ENCODE measurements at places on chromosomes 16 and 17.

- DNase-seq: no peak
Observed at GRCh38 chr17:35117984-35118383, 1.7 kb downstream of the RAD51D start.

DNA sequence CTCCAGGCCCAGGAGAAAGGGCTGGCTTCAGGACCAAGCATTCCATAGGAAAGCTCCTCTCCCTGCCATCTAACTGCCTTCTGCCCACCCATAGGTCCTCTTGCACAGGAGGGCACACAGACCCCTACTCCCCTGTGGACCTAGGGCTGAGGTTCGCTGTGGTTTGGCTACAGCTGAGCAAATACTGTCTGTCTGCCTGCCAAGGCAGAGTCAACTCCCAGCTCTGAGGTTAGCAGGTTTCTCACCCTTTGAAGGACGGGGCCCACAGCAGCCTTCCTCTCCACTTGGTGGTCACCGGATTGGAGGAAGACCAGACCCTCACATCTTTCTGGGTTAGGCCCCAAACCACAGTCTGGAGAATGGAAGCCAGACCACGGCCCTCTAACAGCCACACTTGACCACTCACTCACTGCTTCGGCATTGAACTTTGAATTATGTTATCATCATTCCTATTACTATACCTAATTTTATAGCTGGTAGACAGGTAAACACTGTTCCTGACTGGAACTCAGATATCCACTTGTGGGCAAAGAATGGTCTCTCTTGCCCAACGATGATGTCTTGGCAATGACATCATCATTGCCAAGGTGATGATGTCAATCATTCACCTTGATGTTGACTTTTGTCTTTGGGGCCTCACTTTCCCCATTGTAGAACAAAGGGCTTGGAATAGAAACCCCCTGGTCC is 14.2 kb downstream of the CBX4 start:
- DNase-seq: no peak

DNA sequence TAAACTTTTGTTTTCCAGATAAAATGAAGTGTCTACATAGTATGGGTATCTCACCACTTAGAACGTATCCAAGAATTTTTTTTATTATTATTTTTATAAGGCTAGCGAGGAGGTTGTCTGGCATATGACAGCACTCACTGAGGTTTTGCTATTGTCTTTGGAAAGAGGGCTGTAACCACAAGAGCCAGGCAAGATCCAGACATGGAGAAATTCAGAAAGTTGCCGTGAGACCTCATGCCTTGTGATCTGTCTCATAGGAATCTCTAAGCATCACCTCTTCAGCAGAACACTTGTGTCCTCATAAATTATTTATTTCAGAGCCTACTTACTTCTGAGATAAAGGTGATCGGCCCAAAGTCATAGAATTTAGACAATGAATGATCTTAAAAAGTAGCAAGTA is 410.8 kb downstream of the CDH11 start:
- no peak for DNase-seq

DNA sequence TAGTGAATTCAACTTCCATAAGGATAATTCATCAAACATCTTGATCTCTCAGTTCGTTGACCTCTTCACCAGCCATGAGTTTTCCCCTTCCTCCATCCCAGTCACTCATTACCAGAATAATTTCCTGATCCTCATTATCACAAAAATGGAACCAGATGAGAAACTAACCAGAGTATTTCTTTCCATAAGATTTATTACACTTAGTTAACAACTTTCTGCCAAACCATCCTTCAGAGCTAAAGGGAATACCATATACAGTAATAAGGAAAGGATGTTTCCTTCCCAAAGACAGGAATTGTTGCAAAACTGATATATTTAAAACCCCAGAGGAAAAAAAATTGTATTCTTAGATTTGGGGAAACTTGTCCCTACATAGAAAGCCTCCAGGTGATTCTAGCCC is 8.6 kb downstream of the KRTAP29-1 start:
- no peak for DNase-seq

GRCh38 chr17:74945543-74945942 is 9.8 kb downstream of the OTOP3 start:
- no peak for DNase-seq

- no peak for DNase-seq
Observed at GRCh38 chr17:69909389-69909788, 165.6 kb upstream of the KCNJ16 start.

DNA sequence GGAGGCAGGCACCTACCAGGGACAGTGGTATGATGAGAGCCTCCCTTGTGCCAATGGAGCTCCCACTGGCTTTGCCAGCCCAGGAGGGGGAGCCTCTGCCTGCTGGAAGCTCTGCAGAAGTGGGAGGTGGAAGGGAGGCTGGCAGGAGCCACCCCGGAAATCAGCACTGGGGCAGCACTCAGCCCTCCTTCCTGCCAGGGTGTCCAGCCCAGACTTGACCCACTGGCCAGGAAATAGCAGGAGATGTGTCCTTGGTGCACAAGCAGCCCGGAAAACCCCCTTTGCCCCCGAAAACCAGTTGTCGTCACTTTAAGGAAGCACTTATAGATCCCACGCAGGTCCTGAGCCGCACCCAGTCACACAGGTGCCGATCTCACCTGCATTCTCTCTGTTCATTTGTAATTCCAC is 49.3 kb upstream of the CACNG4 start:
- DNase-seq: peak; percentile 19

- DNase-seq: no peak
Observed at GRCh38 chr17:42950044-42950783, 14.0 kb downstream of the AARSD1 start.

- DNase-seq: no peak
Observed at GRCh38 chr17:64323774-64324173, 60.7 kb upstream of the TEX2 start.

DNA sequence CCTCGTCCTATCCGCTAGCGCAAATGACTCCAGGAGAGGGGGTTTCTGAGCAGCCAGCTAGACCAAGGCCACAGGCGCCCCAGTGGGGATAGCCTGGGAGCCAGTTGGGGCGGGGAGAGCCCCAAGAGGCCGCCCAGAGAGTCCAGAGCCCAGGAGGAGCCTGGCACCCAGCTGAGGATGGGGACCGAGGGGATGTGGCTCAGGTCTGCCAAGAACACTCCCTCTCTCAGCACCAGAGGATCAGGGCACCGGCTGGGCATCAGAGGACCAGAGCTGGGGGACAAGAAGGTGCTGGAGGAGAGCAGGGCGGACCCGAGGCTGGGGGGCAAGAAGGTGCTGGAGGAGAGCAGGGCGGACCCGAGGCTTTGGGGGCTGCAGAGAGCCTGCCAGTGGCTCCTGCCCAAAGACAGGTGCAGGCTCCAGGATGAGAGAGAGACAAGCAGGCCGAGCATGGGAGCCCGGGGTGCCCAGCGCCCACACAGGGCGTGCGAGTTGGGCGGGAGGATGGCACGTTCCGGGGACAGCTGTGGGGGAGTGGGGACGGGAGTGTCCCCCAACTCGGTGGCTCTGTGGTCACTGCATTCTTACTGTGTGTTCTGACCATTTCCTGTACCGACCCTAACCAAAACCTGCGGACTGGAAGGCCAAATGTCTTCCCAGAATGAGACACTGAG is 39.4 kb downstream of the TIMM22 start:
- DNase-seq: no peak

DNA sequence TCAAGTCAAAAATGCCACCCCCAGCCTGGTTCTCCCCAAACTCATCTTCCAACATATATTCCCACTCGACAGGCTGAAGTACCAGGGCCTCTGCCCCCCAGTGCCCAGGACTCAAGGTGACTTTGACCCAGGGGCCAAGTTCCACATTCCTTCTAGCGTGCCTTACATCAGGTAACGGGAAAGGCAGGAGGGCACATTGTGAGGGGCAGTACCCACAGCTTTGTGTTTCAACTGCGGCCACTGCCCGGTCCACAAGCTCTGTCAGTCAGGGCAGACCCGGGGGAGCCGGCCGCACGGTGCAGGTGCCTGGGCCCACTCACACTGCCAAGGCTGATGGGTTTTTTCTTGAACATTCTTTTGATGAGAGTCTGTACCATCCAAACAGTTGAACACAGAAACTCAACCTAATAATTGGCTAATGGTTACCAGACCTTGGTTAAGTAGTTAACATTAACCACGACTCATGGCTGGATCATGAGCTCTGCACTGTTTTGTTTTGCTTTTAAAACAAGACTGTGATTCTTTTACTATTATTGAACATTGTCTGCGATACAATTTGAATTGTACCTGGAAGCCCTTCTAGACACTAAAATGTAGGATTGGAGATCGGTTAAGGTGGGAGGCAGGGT is 17.6 kb downstream of the ACE start:
- DNase-seq: no peak

GRCh38 chr17:68624381-68624780 is 23.2 kb upstream of the FAM20A start:
- no peak for DNase-seq

DNA sequence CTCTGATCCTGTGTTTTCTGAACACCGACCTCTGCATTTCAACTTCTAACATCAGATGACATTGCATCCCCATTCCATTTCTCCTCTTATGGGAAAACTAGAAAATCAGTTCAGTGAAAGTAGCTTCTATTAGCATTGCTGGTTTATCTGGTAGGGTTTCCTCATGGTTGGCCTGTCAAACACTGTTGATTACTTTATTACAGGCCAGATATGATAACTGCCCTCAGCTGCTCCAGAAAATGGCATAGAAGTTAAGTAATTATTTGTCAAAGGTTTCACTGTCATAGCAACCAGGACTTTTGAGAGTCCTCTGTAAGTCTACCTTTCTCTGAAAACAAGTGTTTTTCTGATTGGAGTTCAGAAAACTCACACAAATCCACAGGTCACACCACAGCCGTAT is 3.0 kb downstream of the GFOD2 start:
- no peak for DNase-seq

DNA sequence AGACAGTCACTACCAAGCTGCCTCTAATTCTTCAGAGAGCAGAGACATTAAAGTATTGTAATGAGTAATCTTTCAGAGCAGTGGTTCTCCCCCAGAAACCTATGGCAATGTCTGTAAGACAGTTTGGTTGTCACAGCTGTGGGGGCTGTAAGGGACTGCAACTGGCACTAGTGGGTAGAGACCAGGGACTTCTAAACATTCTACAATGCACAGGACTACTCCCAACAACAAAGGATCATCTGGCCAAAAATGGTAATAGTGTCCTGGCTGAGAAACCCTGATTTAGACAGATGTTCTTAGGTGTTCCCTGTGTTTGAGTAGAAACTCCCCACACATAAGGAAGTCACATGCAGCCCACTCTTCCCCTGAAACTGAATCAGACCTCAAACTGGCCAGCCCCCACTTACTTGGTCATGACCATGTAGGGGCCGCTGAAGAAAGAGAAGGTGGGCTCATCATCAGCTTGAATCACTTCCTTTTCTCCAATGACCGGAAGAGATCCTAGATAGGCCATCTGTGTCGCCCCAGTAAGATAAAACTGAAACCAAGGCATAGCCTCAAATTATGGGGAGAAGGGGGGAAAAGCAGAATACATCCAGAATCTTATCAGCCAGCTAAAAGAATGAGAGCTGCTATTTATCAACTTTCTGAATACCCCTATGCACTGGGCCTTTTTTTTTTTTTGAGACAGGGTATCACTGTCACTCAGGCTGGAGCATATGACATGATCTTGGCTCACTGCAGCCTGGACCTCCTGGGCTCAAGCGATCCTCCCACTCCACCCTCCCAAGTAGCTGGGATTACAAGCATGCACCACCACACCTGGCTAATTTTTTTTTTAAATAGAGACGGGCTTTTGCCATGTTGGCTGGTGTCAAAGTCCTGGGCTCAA is 75.8 kb downstream of the TEX14 start:
- DNase-seq: no peak

DNA sequence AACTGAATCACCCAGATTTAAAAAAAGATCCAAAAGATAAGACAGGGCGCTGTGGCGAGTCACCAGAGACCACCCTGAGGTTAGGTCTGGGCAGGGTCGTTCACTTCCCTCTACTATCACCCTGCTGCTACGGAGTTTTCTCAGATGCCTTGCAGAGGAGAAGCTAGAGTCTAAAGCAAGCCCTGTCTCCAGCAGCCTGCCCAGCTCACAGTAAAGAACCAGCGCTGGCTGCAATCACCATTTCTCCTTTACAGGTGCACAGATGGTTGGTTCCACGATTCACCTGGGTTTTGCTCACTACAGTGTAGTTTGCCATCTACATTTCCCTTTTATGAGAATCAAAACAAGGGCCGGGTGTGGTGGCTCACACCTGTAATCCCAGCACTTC is 71.3 kb downstream of the SRCIN1 start:
- no peak for DNase-seq

Data from NCI-H1105 treated with DMSO at 0.1 percent for 48 hours (cell line).